HEK293T (cell line): ENCODE measurements at places on chromosomes 2 and 18.
A peak's percentile ranks its signal among the peaks of the same experiment; 100 is the strongest.

- DNase-seq = no peak
These were observed 61.8 kb downstream of the RNF144A start for GRCh38 chr2:6978991-6979390.

GRCh38 chr2:177806025-177806424, 266.6 kb downstream of the PDE11A start:
- DNase-seq = no peak

GRCh38 chr2:165033402-165033801, 78.1 kb upstream of the SLC38A11 start:
- DNase-seq = no peak

DNA sequence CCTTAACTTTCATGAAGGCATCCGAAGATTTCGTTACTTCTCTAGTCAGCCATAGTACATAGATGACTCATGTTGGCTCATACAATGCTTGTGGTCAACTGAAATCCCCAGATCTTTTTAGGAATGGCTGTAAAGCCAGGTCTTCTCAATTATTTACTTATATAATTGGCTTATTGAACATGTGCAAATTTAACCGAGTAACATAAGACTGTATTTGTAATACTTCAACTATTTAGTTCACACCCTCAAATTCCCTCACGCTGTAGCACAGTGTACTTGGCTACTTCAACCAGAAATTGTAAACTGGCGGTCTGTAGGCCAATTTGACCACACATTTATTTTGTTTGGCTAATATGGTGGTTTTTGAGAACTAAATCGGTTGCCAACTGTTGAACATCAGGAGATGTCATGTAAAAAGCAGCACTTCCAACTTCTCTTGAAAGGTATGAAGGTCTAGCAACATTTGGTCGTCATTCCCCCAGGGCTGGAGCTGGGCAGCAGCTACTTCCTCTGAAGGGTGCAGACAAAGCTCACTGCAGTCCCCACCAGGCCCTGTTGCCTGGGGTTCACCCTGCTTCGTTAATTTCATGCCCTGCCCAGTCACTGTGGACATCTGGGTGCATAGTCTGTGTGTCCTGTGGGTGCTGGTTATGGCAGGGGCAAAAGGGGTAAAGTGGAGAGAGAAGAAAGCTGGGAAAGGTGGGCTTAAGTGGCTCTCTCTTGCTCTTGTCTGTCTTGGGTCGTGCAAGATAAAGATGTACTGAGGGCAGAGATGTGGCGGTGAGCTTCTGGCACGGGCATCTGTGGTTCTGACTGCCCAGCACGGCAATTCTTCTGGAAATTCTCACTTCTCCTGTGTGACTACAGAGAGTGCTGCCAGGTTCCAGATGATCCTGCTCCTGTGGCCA, 3.2 kb upstream of the SH3RF3 start:
- no peak for DNase-seq

GRCh38 chr2:199973703-199974102, 18.3 kb downstream of the MAIP1 start:
- peak; percentile 37 for DNase-seq

DNA sequence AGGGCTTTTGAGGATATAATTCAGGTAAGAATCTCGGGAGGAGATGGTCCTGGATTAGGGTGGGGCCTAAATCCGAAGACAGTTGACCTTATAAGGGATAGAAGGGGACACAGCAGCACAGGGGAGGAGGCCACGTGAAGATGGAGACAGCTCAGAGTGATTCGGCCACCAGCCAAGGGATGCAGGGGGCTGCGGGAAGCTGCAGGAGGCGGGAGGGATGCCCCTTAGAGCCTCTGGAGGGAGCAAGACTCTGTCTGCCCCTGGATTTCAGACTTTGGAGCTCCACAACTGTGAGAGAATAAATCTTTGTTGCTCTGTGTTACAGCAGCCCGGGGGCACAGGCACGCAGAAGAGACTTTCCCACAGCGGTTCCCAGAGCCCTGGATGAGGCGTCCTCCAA, 143.7 kb downstream of the ASB1 start:
- no peak for DNase-seq

DNA sequence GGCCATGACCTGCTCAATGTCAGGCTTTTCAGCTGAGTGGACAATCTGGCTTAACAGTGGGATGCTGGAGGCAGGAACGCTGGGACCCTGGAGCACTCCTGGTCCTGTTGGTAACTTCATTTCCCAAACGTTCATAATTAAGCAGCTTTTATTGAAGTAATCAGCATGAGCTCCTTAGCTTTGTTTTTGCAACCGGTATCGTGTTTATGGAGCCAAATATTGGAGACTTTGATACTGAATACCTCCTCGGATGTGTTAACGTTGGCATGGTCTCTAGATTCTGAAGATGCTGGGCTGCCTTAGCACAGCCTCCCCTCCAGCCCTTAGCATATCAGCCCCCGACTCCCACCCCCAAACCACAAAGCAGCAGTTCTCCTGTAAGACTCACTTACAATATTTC, 60.7 kb downstream of the OSR1 start:
- no peak for DNase-seq

- DNase-seq = no peak
These were observed 123.3 kb downstream of the NCK2 start for GRCh38 chr2:105868060-105868459.

DNA sequence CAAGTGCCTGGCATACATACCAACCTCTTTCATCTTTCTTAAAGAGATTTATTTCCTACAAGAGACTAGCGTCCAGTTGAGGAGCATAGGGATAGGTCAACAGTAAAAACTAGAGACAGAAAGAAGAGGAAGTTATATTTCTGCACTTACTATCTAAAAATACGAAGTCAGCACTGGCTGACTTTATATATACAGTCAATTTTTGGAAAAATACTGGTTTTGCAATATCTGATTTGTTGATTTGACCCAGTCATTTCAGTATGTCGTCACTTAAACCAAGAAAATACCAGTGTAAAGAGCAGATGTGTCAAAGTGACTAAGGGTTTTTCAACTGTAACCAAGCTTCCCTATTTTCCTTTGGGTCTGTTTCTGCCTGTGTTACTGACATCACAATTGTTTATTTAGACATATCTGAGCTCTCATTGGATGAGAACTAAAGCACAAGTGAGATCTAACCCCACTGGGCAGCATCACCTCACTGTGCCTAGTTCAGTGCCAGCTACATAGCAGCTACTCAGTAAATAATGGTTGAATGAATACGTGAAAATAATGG, 23.0 kb downstream of the CYTIP start:
- DNase-seq = no peak

DNA sequence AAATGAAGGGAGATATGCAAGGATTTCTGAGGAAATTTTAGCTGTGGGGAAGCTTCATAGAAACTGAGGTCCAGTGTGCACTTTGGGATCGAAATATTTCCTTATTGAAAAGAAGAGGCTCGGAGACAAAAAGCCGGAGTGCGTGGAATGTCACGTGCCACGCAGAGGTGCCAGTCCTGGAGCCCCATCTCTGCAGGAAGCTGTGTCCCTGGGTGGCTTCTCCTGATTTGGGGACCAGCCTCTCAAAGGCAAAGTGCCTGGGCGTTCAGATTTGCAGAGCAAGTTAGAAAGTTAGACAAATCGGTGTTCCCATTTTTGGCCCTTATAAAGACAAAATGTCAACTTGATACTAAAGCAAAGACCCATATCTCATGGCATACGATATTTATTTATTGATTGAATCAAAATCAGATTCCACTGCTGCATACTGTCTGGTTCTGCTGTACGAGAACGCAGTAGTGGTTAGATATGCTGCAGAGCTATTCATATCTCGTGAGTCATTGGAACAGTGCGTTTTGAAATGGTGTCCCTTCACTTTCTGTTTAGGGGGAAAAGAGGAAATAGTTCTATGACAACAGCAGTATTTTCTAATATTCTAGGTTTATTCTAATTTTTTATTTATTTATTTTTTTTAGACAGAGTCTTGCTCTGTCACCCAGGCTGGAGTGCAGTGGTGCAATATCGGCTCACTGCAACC, 9.1 kb upstream of the ATG16L1 start:
- no peak for DNase-seq

DNA sequence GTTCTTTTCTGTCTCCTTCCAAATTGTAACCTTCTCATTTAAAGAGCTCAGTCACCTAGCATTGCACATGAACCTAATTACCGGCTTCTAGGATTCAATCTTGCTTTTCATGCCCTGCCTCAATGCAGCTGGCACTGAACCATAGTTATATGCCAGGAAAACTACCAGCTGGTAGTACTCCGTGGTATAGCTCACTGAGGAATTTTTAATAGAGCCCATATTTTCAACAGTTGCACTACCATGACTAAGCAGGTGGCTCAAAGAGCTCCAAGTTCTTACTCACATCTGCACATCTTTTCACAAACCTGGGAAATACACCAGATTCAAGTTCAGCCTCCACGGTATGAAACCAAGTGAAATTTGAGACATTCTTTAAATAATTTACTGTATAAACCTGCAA, 363.5 kb downstream of the GRB14 start:
- no peak for DNase-seq

DNA sequence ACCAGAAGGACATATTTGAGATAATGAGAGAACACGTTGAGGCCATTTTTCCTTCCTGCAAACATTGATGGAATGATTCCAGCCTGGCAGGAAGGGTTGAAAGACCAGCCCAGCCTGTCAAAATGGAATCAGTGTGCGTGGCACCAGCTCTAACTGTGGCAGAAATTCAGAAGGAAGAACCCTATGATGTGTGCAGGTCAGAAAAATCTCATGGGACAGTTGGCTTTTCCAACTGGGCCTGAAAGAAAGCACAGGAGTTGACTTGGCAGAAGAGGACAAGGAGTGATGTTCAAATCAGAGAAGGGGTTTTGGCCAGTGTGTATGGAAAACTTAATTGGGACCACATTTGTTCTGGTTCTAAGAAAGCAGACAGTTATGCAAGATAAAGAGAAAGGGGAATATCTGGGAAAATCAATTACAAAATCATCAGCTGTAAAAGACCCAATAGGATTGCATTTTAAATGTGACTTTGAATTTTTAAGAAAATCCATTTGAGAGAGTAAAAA, 192.8 kb upstream of the PID1 start:
- no peak for DNase-seq

DNA sequence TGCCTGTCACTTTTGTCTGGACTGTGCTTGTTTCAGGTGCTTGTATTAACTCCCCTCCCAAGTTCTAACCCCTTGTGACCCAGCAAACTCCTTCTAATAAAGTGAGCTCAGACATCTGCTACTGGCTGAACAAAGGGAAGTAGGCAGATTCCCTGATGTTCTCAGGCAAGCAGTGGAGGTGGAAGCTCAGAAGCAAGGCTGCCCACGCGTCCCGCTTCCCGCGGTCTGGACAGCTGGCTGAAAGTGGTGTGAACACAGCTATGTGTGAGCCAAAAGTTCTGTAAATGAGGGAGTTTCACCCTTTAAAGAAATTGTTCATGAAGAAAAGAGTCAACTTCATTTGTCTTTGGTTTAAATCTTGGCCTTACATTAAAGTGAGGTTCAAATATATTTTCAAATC, 40.0 kb downstream of the NAPG start:
- DNase-seq = no peak

DNA sequence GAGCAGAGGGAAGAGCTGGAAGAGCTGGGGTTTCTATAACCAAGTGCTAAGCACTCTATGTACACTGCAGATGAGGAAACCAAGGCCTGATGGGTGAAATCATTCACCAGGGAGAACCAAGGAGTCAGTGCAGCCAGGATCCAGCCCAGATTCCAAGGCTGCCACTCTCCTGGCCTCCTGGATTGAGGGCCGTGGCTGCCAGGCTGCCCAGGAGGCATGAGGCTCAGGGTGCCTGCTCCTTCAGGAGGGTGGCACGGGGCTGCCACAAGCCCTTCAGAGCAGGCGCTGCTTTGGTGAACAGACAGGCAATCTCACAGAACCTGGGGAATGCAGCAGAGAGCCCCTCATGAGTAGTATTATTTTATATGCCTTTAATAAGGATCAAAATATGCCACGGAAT, 293.7 kb upstream of the HDAC4 start:
- DNase-seq = no peak

GRCh38 chr2:177395351-177396065, 2.9 kb downstream of the AGPS start:
- DNase-seq = no peak
